Stimulated activated CD4-positive, alpha-beta T cell treated with anti-CD3 and anti-CD28 coated beads, TNF-alpha, amount 100 ng/mL, for 1 hour (primary cell): ENCODE measurements at places on chromosomes 4 and X.
A peak's percentile ranks its signal among the peaks of the same experiment; 100 is the strongest.

DNA sequence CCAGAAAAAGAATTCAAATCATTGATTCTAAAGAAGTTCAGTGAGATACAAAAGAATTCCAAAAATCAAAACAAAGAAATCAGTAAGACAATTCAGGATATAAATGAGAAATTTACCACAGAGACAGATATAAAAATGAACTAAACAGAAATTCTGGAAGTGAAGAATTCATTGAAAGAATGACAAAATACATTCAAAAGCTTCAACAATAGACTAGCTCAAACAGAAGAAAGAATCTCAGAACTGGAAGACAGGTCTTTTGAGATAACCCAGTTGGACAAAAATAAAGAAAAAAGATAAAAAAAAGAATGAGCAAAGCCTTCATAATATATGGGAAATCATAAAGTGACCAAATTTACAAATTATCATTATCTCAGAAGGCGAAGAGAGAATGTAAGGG lies 41.7 kb downstream of the CD99L2 start:
- DNase-seq = no peak

- no peak for DNase-seq
Observed at GRCh38 chrX:108299101-108299591, 139.1 kb downstream of the COL4A6 start.

DNA sequence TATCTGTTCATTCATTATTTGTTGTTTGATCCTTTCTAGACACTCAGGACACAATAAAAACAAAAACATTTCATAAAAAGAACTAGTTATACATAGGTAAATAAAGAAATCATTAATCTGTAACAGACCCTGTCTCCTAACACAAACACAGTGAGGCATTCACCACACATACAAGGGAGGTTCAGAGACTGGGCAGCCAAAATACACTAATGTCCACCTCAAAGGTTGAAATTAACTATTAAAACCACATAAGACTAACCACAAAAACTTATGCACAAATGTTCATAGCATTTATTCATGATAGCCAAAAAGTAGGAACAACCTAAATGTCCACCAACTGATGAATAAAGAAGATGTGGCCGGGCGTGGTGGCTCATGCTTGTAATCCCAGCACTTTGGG lies 7.8 kb downstream of the PAPSS1 start:
- no peak for DNase-seq

- DNase-seq = no peak
Observed at GRCh38 chr4:87044511-87045233, 109.9 kb downstream of the AFF1 start.

- DNase-seq = peak; percentile 21
Observed at GRCh38 chrX:81195712-81196111, 6.0 kb downstream of the HMGN5 start.

- no peak for DNase-seq
Observed at GRCh38 chrX:80578517-80579105, 158.4 kb downstream of the TENT5D start.

DNA sequence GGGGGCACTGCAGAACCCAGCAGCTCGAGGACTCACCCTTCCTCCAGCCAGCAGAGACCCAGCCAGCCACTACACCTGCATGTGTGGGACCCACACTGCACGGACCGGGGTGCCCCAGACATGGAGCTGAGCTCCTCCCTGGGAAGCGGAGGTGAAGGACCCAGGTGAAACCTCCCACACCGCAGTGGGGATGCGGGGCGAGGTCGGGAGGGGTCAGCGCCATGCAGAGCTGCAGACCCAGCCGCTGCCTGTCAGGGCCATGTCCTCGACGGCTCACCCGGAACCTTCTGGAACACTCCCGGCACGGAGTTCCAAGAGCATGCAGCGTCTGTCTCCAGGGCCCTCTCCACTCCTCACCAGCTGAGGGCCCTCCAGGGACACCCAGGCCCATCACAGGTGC lies 42.6 kb downstream of the GAK start:
- DNase-seq = no peak

- DNase-seq = no peak
Observed at GRCh38 chr4:64796581-64796980, 387.3 kb upstream of the TECRL start.

DNA sequence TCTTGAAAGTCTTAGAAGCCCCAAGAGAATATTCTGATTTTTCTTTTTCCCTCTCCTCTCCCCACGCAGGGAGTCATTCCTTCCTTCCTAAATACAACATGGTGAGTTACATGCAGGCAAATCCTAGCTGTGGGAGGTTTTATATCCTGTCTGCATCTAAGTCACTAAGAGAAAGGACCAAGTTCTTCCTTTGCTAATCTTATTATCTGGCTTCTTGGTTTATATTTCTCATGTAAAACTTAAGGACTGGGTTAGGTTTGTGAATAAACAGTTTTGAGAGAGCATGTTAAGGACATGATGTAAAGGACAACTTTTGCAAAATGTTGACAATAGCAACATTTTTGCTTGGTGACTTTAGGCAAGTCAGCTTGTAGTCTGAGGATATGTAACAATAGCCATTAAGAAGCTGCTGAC lies 5.1 kb upstream of the CXCL9 start:
- no peak for DNase-seq

DNA sequence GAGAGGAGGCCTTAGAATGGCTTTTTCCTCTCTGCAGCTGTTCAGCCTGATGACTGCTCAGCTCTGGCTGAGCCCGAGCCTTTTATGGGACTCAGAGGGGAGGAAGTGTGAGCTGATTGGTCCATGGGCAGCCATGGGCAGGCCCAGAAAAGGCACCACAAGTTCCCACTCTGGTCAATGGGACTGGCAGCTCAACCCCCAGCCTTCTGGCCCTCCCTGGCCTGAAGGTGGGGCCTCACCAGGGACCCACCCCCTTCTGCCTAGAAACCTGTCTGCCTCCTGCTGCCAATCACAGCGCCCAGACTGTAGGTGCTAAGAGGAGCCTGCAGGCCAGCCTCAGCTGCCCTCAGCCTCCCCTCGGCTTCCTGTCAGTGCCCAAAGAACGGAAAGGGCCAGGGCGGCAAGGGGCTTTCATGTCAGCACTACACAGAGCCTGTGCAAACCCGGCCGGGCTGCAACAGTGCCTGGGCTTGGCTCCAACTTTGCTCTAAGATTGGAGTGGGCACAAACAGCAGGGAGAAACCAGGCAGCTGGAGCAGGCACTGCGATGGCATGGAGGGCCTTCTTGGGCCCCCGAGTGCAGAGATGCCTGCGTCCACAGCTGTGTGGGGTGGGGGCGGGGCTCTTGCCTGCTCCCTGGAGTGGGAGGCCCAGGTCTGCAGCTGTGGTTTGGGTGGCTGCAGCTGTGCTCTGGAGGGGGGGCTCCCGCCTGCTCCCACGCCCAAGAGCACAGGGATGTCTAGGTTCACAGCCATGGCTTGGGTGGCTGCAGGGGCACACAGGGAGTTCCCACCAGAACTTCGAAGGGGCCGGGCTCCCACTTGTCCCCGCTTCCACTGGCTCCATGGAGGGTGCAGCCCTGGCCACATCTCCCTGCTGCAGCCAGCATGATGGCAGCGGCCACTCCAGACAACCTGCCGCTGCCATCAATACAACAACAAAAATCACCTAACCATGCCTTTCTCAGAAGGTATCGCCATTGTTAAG lies 92.6 kb downstream of the NXF2 start:
- DNase-seq = no peak

GRCh38 chr4:177393236-177393635 lies 49.0 kb downstream of the AGA start:
- DNase-seq = no peak

- no peak for DNase-seq
Observed at GRCh38 chr4:176566769-176567168, 226.0 kb downstream of the VEGFC start.

DNA sequence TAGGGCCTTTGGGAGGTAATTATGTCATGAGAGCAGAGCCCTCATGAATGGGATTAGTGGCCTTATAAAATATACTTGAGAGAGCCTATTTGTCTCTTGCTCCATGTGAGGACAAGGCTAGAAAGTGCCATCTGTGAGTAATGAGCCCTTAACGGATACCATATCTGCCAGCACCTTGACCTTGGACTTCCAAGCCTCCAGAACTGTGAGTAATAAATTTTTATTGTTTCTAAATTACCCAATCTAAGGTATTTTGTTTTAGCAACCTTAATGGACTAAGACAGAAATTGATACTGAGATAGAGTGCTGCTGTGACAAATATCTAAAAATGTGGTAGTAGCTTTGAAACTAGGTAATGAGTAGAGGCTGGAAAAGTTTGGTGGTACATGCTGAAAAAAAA lies 285.0 kb upstream of the DIPK2B start:
- no peak for DNase-seq

GRCh38 chrX:142096253-142096652 lies 108.8 kb downstream of the MAGEC2 start:
- no peak for DNase-seq

GRCh38 chr4:164319688-164320087 lies 434.2 kb upstream of the SMIM31 start:
- no peak for DNase-seq

DNA sequence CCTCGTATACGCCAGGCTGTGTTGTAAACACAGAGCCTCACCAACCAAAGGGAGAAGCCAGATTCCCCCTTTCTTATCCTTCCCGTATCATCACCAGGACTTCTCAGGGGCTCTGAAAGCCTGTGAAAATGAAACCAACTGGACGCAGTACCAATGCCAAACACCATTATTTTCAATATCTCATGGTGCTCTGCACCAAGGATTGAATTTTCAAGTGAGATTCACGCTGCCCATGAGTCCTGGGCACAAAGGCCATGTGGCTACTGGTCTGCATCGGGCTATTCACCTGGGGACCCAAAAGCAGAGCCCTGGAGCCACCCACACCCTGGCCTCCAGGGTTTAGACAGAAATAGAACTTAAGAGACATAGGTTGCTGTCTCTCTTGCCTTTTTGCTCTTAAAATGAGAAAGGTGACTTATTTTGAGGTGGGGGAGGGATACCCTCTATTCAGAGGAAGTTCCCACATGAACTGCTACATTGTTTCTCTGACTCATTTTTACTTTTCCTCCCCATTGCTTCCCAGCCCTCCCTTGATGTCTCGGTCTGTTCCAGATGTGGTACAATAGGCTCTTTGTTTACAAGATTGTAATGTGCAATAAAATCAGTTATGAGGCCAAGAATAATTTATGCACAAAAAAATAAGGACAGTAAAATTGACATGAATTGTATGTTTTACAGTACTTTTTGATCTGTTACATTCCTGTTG lies 55.4 kb downstream of the MAML3 start:
- no peak for DNase-seq

DNA sequence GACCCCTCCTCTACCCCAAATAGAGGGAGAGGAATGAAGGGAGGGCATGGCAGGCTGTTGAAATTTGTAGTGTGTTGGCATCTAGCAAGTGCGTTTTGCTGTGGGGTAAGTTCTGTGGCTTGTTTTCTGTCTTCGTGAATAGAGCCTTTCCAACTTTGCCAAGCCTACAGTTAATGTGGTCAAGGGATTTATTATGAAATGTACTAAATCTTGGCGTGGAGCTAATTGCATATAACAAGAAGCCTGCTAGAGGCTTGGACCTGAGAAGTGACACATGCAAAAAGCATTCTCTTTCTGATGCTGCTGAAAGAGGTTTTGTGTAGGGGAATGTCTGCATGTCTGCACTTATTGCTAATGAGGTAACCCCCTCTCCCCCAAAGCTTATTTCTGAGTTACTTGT lies 132.2 kb downstream of the BMPR1B start:
- no peak for DNase-seq

DNA sequence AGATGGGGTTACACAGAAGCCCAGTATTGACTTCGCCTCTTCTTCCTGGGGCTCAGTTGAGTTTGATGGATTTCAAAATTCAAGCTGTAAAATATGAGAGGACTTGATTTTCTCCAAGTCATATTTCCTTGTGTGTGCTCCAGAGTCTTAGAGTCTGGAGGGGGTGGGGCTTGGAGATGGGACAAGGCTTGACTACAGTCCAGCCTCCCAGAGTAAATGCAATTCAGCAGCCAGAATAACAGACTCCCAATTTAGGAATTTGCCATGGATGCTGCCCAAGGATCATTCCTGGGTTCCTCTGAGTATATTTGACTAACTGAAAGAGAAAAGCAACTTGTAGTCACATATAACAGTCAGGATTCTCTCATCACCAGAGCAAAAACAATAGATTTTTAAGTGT lies 53.7 kb upstream of the RBPJ start:
- DNase-seq = no peak

GRCh38 chrX:13468096-13468495 lies 101.3 kb upstream of the EGFL6 start:
- no peak for DNase-seq

DNA sequence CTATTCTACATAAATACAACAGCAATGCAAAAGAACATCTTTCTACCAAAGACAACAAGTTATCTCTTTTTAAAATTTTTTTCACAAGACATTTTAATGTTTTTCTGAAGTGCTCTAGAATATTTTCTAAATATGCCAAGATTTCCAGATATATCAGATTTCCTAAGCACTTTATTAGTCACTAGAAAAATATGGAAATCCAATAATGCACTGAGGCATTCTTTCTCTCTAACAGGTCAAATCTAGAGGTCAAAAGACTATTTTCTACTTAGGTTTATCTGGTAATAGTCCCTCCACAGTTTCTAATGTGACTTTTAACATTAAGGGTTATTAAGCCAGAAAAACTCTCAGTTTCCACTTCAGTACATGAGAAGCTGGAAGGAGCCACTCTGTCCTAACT lies 1041.2 kb upstream of the INTU start:
- no peak for DNase-seq

DNA sequence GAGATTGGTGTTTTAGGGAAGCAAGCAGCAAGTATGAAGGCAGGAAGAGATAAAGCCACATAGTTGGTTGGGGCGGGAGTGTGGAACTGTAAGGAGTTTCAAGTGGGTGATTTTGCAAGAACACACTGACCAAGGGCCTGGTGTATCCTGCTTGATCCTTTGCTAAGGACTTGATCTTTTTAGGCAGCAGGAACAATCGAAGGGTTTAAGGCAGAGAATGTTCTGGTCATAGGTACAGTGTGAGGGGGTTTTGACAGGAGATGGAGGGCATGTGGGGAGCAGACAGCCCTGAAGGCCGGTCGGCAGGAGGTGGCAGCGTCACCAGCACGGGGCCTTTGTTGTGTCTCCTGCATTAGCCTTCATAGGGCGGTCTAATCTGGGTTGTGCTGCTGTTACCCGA lies 54.7 kb downstream of the FAM193A start:
- DNase-seq = no peak

GRCh38 chr4:33989820-33990443 lies 2254.4 kb downstream of the ARAP2 start:
- no peak for DNase-seq

- DNase-seq = no peak
Observed at GRCh38 chr4:182625193-182625592, 292.0 kb downstream of the DCTD start.

DNA sequence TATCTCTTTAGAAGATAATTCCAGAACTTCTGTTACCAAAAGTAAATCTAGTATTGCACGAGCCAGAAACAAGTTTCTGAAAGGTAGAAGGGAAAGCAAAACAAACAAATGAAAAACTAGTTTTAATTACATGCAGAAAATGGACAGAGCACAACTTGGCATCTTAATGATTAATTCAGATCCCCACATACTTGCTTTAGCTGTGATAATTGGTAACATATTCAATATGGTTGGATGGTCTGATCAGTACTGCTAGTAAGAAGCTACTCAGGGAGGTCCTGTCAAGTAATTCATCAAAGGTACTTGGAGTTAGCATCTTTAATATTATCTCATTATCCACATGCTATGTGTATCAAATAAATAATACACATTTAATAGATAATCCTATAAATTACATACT lies 204.3 kb downstream of the TRAM1L1 start:
- no peak for DNase-seq
